ENCODE measurements at places on chromosomes 7 and 10.
A peak's percentile ranks its signal among the peaks of the same experiment; 100 is the strongest.

- H3K4me1 ChIP-seq, result no peaks in the 10 kb centered on the region
- no peak for DNase-seq
- no peak overlapping the region for H3K27ac ChIP-seq
Measured at GRCh38 chr7:49333180-49333881, 409.0 kb downstream of the CDC14C start.

GRCh38 chr10:119235356-119235755 is 28.0 kb downstream of the GRK5 start:
- no peak overlapping the region for H3K4me3 ChIP-seq
- H3K27me3 ChIP-seq, result no peaks in the 10 kb centered on the region
- H3K27ac ChIP-seq, result no peak overlapping the region
- no peak for DNase-seq
- peaks cover 11% of the 10 kb centered on the region for H3K4me1 ChIP-seq
- no peaks in the 10 kb centered on the region for H3K36me3 ChIP-seq

DNA sequence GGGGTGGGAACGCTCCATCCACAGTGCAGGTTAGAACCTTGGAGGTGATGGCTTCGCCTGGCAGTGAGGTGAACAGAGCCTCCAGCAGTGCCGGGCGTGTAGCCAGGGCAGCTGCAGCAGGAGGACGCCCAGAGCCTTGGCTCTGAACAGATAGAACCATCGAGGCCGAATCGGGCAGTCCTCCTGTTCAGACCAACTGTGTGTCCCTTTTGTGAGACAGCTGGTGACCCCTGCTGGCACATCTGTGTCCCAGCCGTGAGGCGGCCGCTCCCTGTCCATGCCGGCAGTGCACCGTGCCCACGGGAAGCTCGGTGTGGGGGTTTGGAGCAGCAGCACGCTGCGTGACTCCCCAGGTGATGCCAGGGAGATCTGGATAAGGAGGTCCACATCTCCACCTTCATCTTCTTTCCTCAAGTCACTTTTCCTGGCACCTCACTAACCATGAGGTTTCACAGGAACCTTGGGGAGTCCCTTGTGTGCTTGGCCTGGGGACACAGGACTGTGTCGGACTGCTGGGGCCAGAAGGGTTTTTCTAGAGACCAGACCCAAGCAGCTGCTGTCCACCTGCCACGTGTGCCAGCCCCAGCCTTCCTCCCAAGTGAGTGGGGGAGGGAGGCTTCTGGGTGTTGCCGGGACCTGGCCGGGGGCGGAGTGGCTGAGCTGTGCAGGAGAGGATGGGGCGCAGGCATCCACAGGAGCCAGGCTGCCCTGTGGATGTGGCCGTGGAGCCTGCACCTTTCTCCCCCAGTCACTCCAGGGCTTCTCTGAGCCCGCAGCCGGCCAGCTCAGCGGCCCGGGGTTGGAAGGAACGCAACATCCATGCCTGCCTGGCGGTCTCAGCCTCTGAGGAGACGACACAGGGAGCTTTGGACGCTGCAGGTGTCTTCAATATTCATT is 69.4 kb downstream of the DNAJB6 start:
- H3K4me3 ChIP-seq, result no peak overlapping the region
- H3K27me3 ChIP-seq, result no peaks in the 10 kb centered on the region
- H3K36me3 ChIP-seq, result peaks cover 3% of the 10 kb centered on the region
- no peak overlapping the region for H3K27ac ChIP-seq
- no peak for DNase-seq

GRCh38 chr10:119447823-119448546 is 94.5 kb downstream of the RGS10 start:
- no peaks in the 10 kb centered on the region for H3K4me1 ChIP-seq
- no peaks in the 10 kb centered on the region for H3K36me3 ChIP-seq
- H3K4me3 ChIP-seq, result no peak overlapping the region
- H3K27me3 ChIP-seq, result no peaks in the 10 kb centered on the region

GRCh38 chr7:106420210-106420609 is 135.4 kb upstream of the NAMPT start:
- H3K4me3 ChIP-seq, result no peak overlapping the region
- no peaks in the 10 kb centered on the region for H3K27me3 ChIP-seq
- no peak for DNase-seq

GRCh38 chr7:136874393-136875032 is 6.1 kb downstream of the CHRM2 start:
- no peak overlapping the region for H3K4me3 ChIP-seq
- DNase-seq, result no peak
- peaks cover 52% of the 10 kb centered on the region for H3K27me3 ChIP-seq
- no peaks in the 10 kb centered on the region for H3K4me1 ChIP-seq
- H3K36me3 ChIP-seq, result no peaks in the 10 kb centered on the region
- no peak overlapping the region for H3K27ac ChIP-seq

DNA sequence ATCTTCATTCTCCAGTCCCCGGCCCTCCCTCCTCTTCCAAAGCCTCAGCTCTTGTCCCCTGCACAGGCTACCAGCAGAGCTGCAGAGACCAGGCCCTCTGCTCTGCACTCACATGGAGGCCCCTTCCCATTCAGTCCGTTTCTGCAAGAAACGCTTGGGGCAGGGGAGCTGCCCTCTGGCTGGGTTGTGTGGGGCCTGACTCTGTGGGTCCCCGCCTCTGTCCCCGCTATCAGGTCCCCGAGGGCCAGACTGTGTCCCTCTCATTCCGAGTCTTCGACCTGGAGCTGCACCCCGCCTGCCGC is 1.5 kb downstream of the PCOLCE start:
- DNase-seq, result no peak
- H3K27me3 ChIP-seq, result no peaks in the 10 kb centered on the region
- H3K27ac ChIP-seq, result peak overlapping the region; percentile 22

DNA sequence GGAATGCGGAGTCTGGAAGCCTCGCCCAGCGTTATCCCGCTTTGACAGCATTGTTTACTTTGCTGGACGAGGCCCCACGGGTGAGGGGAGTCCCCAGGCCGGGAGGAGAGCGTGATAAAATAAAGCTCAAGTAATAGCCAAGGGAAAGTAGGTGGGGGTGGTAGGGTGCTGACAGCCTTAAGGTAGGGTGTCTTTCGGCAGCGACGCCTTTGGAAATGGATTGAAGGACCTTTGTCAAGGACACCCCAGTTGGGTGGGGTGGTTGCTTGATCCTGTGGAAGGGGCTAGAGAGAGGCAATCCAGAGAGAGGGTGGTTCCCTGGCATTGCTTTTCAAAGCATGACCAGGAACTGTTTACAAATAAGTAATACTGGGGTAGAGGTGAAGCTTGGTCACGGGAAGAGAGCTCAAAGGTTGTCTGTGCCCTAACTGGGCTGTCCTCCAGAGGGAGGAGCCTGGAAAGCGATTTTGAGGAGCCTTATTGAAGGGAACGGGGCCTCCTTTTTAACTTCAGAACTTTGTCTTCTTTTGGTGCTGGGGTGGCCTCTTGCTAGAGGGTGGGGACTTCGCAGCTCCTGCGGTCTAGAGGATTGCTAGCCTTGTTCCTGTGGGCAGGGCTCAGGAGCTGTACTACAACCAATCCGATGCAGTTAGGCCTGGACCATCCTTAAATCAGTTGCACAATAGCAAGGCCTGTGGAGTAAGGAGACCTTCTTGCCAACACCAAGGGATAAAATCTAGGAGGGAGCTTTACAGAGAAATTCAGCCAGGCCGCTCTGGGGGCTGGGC is 1.3 kb downstream of the EIF4EBP2 start:
- H3K27me3 ChIP-seq, result no peaks in the 10 kb centered on the region
- peaks cover 13% of the 10 kb centered on the region for H3K4me1 ChIP-seq
- peak; percentile 78 for DNase-seq
- peaks cover 10% of the 10 kb centered on the region for H3K36me3 ChIP-seq
- H3K4me3 ChIP-seq, result peak overlapping the region; percentile 98
- H3K27ac ChIP-seq, result peak overlapping the region; percentile 71

DNA sequence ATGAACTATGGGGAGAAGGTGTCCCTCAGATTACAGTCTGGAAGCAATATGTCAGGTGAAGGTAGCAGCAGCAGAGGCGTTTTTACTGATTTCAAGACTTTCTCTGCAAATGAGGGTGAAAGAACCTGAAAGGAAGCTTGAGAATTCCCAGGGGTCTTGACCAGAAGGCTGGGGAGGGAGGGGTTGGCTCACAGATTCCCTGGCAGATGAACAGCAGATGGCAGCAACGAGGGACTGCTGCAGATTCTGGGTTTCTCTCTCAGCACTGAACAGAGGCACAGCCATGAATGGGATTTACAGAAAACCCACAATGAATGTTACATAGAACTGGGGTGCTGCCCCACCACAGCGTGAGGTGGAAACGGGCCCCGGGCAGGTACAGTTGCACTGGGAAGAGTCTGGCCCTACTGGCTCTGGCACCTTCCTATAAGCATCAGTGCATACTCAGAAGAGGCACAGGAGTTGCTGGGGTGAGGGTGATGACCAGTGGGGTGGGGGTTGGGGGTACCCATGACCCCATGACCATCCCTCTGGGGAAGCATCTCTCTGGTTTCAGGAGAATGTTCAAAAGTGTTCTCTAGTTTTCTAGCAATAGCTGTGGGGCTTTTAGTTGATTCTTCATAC is 317.8 kb downstream of the SH2D4B start:
- no peaks in the 10 kb centered on the region for H3K27me3 ChIP-seq
- H3K36me3 ChIP-seq, result no peaks in the 10 kb centered on the region
- no peak for DNase-seq
- H3K4me3 ChIP-seq, result no peak overlapping the region
- H3K27ac ChIP-seq, result no peak overlapping the region

DNA sequence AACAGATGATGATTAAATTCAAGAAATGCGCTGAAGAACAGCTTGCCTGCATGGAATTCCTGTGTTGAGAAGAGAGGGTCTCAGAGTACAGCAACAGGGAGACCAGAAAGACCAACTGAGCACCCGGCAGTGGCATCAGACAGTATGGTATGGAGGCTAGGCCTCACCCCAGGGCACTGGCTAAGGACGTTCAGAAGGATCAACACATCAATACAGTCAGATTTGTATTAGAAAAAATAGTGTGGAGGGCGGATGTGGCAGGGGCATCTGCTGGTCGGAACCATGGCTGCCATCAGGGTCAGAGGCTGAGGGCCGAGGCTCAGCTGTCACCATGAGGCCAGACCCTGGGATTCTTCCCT is 142.1 kb downstream of the ADARB2 start:
- no peaks in the 10 kb centered on the region for H3K4me1 ChIP-seq
- H3K27me3 ChIP-seq, result no peaks in the 10 kb centered on the region
- no peak for DNase-seq
- no peak overlapping the region for H3K27ac ChIP-seq
- H3K4me3 ChIP-seq, result no peak overlapping the region
- no peaks in the 10 kb centered on the region for H3K36me3 ChIP-seq

DNA sequence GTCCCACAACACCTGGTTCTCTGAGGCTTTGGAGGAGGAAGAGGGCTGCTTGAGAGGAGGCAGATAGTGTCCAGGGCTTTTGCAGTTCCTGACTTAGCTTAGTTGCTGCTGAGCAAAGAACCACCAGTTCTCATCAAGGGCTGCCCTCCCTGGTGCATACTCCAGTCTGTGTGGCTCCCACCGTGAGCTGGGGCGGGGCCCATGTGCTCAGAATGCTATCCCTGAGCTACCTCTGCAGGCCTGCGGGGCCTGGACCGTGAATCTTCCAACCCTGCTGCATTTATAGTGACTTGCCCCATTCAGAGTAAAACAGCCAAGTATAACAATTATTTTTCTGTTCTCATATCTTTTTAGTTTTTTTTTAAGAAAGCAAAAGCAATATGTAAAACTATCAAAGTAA is 49.2 kb downstream of the TACR2 start:
- H3K27ac ChIP-seq, result no peak overlapping the region
- no peak overlapping the region for H3K4me3 ChIP-seq
- no peaks in the 10 kb centered on the region for H3K27me3 ChIP-seq
- H3K4me1 ChIP-seq, result peaks cover 15% of the 10 kb centered on the region
- no peak for DNase-seq

DNA sequence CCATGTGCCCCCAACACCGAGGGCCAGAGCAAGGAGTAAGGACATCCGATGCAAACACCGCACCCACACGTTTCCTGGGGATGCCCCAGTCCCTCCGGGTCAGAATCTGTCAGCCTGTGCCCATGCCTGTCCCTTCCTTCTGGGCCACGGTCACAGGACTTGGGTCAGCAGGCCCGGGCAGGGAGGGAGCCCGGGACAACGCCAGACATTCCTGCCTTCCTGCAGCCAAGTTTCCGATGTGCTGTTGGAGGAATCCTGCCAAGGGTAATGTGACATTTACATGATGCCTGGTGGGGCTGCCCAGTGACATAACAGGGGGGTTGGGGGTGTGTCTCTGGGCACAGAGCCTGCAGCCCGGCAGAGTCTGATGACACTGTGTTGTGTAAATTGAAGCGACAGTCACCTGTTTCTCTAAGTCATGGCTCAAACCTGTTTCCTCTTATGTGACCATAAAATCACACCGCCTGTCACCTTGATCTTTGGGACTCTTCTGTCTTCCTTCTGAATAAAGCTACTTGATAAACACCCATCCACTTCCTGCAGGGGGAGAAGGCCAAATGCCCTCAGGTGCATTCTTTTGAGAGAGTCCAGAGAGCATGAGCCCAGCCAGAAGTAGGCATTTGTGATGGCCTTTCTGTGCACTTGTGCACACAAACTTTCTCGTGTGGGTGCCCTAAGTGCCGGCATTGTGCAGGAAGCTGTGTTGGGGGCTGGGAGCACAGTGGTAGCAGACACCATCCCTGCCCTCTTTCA is 175.3 kb upstream of the RHEB start:
- DNase-seq, result no peak
- peak overlapping the region; percentile 77 for H3K27ac ChIP-seq
- no peaks in the 10 kb centered on the region for H3K36me3 ChIP-seq

DNA sequence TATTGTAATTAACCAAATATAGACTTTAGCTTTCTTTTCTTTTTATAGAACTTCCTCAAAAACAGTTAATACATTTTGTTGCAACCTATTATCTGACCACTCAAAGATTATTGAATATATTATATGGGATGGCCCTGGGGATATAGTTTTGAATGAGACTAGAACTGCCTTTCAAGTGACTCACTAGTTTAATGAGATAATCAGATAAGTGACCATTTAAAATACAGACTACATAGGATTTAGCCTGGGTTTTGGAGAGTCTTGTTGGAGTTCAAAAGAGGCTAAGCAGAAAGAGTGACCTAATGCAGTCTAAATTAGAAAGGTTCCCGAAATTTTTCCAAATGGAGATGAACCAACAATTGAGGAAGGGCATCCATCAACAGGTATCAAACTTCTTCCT is 305.2 kb upstream of the ETV1 start:
- no peaks in the 10 kb centered on the region for H3K27me3 ChIP-seq
- H3K4me1 ChIP-seq, result no peaks in the 10 kb centered on the region
- no peaks in the 10 kb centered on the region for H3K36me3 ChIP-seq
- H3K4me3 ChIP-seq, result no peak overlapping the region
- no peak overlapping the region for H3K27ac ChIP-seq
- no peak for DNase-seq

DNA sequence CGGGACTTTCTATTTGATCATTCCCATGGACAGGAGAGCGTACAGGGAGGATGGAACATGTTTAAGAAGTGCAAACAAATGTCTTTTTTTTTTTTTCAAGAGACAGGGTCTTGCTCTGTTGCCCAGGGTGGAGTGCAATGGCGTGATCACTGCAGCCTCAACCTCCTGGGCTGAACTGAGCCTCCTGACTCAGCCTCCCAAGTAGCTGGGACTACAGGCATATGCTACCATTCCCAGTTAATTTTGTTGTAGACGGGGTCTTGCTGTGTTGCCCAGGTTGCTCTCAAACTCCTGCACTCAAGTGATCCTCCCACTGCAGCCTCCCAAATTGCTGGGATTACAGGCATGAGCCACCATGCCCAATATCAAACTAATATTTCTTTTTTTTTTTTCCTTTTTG is 40.5 kb downstream of the SPDYE5 start:
- no peak overlapping the region for H3K4me3 ChIP-seq
- no peaks in the 10 kb centered on the region for H3K4me1 ChIP-seq
- no peak overlapping the region for H3K27ac ChIP-seq
- peak; percentile 2 for DNase-seq
- H3K36me3 ChIP-seq, result no peaks in the 10 kb centered on the region
- no peaks in the 10 kb centered on the region for H3K27me3 ChIP-seq

GRCh38 chr7:8441106-8441965 is 7.9 kb downstream of the NXPH1 start:
- DNase-seq, result no peak
- H3K27ac ChIP-seq, result no peak overlapping the region
- H3K4me3 ChIP-seq, result no peak overlapping the region
- no peaks in the 10 kb centered on the region for H3K36me3 ChIP-seq
